Bronchial smooth muscle cell (primary cell): ENCODE measurements at places on chromosomes 7 and 10. TPM values are rescaled to one million over a fixed set of nuclear protein-coding genes. Genes with fewer than 3 reads are reported as not detected.

Gene VKORC1L1
- total RNA-seq = 5.1 and 7.1 TPM in 2 replicates

Gene NUTM2A
- total RNA-seq = 0.34 and 0.47 TPM in 2 replicates

Gene MMP21
- total RNA-seq = not detected in 2 replicates

Gene OR9A2
- total RNA-seq = not detected in 2 replicates

Gene TFEC
- under 0.01 and 0.16 TPM in 2 replicates for total RNA-seq

Gene STEAP4
- total RNA-seq = under 0.01 TPM in 1 of 2 replicates, not detected in the other

Gene THAP5
- total RNA-seq = 8.1 and 19.5 TPM in 2 replicates

Gene NUTM2B
- 0.16 and 0.52 TPM in 2 replicates for total RNA-seq

Gene ANK3
- total RNA-seq = 2.5 and 3.2 TPM in 2 replicates

Gene GPER1
- total RNA-seq = 2.1 and 3.6 TPM in 2 replicates

Gene DNTT
- not detected in 2 replicates for total RNA-seq

Gene TMEM213
- not detected in 2 replicates for total RNA-seq

Gene PDGFA
- total RNA-seq = 2.8 and 5.0 TPM in 2 replicates

Gene ODAD2
- total RNA-seq = under 0.01 and 0.32 TPM in 2 replicates

Gene C10orf62
- not detected in 2 replicates for total RNA-seq

Gene CRYGN
- total RNA-seq = 0.26 and 0.47 TPM in 2 replicates

Gene IFIT1
- 40.8 and 43.9 TPM in 2 replicates for total RNA-seq

Gene EIF3A
- total RNA-seq = 84.1 and 98.7 TPM in 2 replicates
